ENCODE measurements at places on chromosomes 16 and 17.

- DNase-seq, result no peak
Measured at GRCh38 chr16:3508736-3509135, 7.9 kb downstream of the CLUAP1 start.

- no peak for DNase-seq
Measured at GRCh38 chr17:50952889-50953288, 86.7 kb upstream of the TOB1 start.

GRCh38 chr17:28702026-28702751, 9.5 kb downstream of the PROCA1 start:
- no peak for DNase-seq

- no peak for DNase-seq
Measured at GRCh38 chr17:77068915-77069314, 71.9 kb upstream of the SEC14L1 start.

GRCh38 chr17:17724307-17725010, 43.2 kb downstream of the RAI1 start:
- no peak for DNase-seq

DNA sequence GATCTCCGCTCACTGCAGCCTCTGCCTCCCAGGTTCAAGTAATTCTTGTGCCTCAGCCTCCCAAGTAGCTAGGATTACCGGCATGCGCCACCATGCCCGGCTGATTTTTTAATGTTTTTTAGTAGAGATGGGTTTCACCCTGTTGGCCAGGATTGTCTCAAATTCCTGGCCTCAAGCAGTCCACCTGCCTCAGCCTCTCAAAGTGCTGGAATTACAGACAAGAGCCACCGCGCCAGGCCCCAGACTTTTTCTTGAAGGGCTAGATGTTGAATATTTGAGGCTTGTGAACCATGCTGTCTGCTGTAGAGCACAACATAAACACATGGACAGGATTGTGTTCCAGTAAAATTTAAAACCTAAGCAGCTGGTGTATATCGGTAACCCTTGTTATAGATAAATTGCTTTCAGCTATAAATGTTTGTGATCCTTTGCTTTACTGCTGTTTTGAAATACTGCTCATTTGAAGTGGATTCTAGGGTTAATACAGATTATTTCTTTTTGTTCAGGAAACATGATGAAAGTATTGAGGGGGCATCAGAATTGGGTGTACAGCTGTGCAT, 12.4 kb downstream of the WSB1 start:
- no peak for DNase-seq

DNA sequence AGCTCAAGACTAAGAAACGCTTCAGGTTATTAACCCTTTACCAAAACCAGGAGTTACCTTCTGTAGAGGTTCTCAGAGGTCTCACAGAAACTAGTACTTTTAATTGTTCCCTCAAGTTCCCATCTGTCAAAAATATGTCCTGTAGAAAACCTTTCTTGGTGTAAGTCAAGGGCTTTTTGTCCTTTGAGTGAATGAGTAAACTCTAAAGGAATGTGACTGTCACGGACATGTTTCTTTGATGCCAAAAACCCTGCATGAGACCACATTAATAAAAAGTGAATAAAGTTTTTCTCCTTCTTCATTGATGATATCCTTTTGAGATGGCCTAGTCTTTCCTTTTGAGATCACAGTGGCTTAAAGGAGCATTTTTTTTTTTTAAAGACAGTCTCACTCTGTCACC, 102.9 kb downstream of the NLK start:
- no peak for DNase-seq

DNA sequence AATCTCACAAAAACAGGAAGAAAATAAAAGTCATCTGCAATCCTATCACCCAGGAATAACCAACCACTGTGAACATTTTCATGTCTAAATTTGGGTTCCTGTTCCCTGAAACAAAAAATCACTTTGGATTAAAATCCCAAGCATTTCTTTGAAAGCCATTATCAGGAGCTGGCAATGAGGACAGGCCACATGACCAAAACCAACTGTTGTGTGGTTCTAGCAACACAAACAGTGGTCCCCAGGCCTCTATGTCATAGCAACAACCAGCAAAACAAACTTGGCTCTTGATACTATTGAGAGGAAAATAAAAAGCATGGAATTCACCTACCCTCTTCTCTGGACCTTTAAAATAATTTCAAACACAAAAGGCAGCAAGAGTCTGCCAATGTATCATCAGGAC, 252.5 kb downstream of the SLC39A11 start:
- DNase-seq, result no peak

- DNase-seq, result no peak
Measured at GRCh38 chr17:81338274-81339190, 43.4 kb upstream of the SLC38A10 start.
